Kidney tubule cell (primary cell): ENCODE measurements at places on chromosomes 11 and 22.

- DNase-seq: no peak
Measured at GRCh38 chr22:25389541-25389919, 170.1 kb downstream of the CRYBB2 start.

GRCh38 chr11:42179216-42179615 is 719.8 kb upstream of the LRRC4C start:
- no peak for DNase-seq

DNA sequence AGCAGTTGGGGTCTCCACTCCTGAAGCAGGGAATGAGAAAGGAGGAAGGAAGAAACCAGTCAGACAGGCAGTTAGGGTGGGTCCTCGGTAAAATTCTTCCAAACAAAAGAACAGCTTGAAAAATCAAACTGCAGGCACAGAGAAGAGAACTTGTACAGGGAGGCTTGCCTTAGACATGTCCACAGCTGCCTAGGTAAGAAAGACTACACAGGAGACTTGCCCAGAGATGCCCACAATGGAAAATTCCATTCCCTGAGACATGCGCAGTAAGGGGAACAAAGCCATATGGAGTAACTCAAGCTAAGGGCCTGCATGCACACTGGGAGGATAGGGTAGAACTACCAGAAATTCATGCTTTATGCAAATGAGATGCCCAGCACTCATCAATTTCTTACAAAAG is 9.8 kb downstream of the KCNJ11 start:
- no peak for DNase-seq

- DNase-seq: no peak
Measured at GRCh38 chr22:42320443-42321416, 50.3 kb upstream of the TCF20 start.

GRCh38 chr11:126732981-126733380 is 267.6 kb downstream of the KIRREL3 start:
- DNase-seq: no peak

- DNase-seq: no peak
Measured at GRCh38 chr11:2991452-2992233, 486 bp downstream of the NAP1L4 start.

DNA sequence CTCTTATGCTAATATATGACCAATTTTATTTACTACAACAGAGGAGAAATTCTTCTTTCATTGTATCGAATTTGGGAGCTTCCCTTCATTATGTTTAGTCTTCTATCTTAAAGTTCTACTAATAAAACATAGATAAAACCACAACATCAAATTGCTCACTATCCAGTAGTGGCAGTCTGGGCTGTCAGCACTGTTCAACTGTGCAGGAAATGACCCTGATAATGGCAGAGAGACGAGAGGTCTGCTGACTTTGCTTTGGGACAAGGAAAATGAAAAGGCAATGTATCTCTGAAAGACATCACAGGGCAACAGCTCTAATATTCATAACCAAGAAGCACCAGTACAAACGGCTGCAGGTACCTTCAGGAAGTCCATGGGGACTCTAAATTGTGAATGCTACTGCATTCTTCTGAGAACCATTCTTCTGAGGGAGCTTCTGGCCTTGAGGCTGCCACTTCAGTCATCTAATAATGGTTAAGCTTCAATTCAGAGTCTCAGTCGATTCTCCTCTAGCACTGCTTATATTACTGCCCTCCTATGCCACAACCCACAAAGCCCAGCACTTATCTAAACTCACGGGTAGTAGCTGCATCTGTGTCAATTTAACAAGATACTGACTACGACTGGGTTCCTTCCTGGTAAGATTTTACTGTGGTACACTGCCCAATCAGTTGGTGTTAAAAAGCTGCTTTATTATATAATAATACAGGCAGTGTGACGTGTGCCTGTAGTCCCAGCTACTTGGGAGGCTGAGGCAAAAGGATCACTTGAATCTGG is 44.2 kb downstream of the CKAP5 start:
- no peak for DNase-seq

DNA sequence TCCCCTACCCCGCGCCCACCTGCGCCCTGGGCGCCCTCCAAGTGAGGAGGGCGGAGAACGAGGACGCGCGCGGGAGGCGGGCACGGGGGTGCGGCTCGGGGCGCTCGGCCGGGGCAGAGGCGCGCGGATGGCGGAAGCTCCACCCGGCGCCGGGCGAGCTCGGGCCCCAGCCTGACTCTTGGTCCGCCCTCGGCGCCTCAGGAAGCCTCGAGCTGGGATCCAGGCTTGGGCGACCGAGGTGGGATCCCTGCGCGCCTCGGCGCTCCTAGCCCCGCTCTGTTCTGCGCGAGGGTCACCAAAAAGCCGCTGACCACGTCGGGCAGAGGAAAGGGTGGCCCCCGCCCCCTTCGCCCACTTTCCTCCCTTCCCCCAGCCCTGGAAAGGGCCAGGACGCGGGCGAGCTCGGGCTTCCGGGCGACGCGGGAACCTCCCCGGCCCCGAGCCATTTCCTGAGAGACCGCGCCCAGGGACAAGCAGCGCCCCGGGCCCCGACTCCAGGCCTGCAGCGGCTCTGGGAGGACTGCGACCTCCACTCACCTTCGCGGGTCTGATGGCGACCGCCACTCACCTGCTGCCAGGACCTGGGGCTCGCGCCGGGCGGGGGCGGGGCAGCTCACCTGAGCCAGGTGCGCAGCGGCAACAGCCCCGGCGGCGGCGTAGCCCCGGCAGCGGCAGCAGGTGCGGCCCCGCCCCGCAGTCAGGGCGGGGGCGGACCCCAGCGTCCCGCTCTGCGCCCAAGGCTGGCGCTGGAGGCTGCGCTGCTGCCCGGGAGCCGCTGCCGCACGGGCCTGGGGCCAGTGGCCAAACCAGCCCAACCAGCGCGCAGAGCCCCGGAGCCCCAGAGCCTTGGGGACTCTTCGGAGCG is 2.2 kb upstream of the SIGIRR start:
- DNase-seq: peak; percentile 56

DNA sequence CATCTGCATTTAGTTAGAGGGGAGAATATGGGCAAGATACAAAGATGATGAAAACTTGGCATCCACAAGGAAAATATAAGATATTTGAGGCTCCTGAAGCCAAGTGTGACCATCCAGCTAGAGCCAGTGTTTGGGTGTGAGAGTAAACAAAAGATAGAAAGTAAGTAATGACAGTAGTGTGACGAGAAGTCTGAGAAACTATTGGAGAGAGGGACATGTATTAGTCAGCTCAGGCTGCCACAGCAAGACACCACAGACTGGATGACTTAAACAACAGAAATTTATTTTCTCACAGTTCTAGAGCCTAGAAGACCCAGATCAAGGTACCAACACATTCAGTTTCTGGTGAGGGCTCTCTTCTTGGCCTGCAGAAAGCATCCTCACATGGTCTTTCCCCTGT is 6.4 kb upstream of the CCKBR start:
- no peak for DNase-seq

- DNase-seq: peak; percentile 20
Measured at GRCh38 chr11:134207538-134208239, 16.1 kb downstream of the NCAPD3 start.

GRCh38 chr22:17918840-17919239 is 105.5 kb downstream of the MICAL3 start:
- peak; percentile 73 for DNase-seq

DNA sequence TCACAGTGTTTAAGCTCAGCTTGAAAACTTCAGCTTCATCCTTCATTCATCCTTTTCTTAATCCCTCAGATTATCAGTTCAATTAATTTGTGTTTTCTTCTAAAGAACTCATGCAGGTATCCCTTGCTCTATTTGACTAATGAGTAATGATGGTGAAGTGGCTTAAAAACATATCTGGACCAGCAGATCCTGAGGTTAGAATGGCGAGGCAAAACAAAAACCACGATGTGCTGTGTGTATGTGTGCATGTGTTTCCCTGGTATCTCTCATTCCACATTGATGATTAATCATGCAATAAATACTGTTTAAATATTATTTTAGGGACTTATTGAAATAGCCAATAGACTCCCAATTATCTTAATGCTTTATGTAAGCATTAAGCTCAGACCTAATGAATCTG is 437.0 kb downstream of the DYNC2H1 start:
- DNase-seq: peak; percentile 61

GRCh38 chr22:44520465-44521094 is 22.5 kb upstream of the RTL6 start:
- DNase-seq: no peak

- peak; percentile 61 for DNase-seq
Measured at GRCh38 chr22:50118557-50119168, 28.9 kb downstream of the MOV10L1 start.

- DNase-seq: no peak
Measured at GRCh38 chr11:34562976-34563375, 49.4 kb upstream of the ELF5 start.

GRCh38 chr22:24421428-24421931 is 5.9 kb upstream of the ADORA2A start:
- DNase-seq: peak; percentile 34

GRCh38 chr11:74953451-74953850 is 4.4 kb downstream of the SPCS2 start:
- DNase-seq: no peak

DNA sequence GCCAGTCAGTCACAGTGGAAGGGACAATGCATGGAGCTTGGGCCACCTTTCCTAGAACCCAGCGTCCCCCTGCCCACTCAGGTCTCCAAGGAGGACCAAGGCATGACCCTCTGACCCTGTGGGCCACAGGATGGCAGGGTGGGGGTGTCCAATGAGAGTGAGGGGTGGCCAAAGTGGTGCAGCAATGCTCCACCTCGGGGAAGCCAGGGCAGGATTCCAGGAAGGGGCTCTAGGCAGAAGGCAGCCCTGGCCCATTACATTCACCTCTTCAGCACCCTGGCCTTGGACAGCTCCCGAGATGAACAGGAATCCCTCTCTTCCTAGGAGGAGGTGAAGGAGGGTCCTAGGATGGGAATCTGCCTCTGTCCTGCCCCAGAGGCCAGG is 597.5 kb downstream of the BRD1 start:
- no peak for DNase-seq

GRCh38 chr11:121318848-121319834 is 26.6 kb downstream of the SC5D start:
- DNase-seq: peak; percentile 59

- no peak for DNase-seq
Measured at GRCh38 chr11:41051919-41052635, 407.4 kb downstream of the LRRC4C start.

GRCh38 chr22:40345815-40346184 is 500 bp upstream of the ADSL start:
- peak; percentile 58 for DNase-seq

DNA sequence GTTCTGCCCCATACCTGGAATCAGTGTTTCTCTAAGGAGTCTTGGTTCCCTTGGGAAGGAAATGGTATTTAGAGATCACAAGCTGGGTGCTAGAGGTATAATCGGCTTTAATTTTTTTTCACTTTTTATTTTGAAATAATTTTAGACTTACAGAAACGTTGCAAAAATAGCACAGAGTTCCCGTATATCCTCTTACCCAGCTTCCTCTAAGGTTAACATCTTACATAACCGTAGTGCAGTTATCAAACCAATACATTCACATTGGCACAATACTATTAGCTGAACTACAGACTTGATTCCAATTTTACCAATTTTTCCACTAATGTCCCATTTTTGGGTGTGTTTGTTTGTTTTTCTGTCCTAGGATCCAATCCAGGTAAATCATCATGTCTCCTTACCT is 63.8 kb downstream of the RBX1 start:
- no peak for DNase-seq

DNA sequence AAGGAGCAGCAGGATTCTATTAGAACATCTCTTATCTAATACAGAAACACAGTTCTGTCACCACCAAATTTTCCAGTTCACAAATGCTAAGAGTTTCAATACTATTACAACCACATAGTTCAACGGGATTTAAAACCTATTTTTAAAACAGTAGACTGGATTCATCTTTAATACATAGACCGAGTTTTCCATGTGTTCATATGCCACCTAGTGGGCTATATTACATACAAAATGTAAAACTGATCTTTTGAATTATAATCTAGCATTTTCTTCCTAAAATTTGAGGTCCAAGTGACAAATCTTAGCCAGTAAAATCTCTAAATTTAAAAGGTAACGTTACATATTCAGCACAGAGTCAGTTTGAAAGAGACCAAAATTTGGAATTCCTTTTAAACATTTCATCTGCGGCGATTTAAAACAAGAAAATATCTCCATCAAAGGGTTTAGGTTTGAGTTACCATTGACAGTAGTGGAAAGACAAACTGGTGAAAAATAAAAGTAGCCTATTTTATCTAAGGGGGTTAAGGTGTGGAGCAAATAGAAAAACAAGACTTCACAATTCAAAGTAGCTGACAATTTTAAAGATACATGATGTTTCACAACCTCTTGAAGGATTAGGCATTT is 269.3 kb upstream of the MPPED2 start:
- peak; percentile 17 for DNase-seq

GRCh38 chr11:126284829-126285228 is 1.9 kb downstream of the TIRAP start:
- peak; percentile 91 for DNase-seq

DNA sequence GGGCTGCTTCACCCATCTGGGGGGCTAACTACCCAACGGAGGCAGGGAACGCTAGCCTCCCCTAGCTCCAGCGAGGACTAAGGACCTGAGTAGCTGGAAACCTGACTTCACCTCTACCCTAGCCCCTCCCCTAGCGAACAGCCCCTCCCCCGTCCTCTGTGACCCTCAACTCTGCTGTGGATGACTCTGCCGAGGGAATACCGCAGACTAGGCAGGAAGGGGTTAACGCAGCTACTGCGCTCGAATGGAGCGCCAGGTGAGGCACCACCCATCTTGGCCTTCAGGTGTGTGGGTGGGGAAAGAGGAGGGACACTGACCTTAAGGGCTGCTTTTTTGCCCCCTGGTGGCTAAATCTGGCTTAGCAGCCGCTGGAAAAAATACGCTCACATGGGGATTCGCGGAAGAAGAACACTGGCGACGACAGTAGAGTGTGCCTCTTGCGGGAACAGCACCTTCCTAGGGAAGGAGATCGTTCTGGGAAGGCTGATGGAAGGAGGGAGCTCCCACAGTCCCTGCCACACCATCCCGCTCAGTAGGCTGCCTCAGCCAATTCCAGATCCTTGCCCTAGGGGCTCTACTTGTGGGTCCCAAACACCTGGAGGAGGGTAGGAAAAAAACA is 4.5 kb upstream of the BCL9L start:
- peak; percentile 94 for DNase-seq

- peak; percentile 49 for DNase-seq
Measured at GRCh38 chr11:91935120-91935519, 289.5 kb upstream of the FAT3 start.

- DNase-seq: peak; percentile 46
Measured at GRCh38 chr11:87878373-87878825, 296.8 kb downstream of the RAB38 start.

DNA sequence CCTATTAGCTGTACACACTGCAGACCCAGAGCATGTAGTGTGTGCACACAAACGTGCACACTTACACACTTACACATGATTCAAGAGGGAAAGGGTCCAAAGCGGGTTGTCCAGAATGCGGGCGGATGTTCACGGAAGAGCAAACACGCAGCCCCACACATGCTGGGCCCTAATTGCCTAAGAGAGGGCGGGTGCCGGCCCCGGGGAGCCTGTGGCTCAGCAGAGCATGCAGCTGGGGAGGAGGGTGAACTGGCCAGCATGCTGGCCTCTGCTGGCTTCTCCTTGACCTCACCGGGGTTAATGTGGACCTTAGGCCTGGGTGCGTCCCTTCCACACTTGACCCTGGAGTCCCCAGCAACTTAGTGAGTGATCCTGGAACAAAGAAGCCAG is 816.3 kb downstream of the BRD1 start:
- no peak for DNase-seq

- DNase-seq: no peak
Measured at GRCh38 chr11:86802146-86802545, 1.8 kb downstream of the PRSS23 start.

GRCh38 chr11:59176330-59176729 is 4.4 kb downstream of the DTX4 start:
- no peak for DNase-seq

GRCh38 chr22:19997561-19998231 is 18.9 kb downstream of the ARVCF start:
- no peak for DNase-seq
